ENCODE measurements at places on chromosomes 11 and 22.

DNA sequence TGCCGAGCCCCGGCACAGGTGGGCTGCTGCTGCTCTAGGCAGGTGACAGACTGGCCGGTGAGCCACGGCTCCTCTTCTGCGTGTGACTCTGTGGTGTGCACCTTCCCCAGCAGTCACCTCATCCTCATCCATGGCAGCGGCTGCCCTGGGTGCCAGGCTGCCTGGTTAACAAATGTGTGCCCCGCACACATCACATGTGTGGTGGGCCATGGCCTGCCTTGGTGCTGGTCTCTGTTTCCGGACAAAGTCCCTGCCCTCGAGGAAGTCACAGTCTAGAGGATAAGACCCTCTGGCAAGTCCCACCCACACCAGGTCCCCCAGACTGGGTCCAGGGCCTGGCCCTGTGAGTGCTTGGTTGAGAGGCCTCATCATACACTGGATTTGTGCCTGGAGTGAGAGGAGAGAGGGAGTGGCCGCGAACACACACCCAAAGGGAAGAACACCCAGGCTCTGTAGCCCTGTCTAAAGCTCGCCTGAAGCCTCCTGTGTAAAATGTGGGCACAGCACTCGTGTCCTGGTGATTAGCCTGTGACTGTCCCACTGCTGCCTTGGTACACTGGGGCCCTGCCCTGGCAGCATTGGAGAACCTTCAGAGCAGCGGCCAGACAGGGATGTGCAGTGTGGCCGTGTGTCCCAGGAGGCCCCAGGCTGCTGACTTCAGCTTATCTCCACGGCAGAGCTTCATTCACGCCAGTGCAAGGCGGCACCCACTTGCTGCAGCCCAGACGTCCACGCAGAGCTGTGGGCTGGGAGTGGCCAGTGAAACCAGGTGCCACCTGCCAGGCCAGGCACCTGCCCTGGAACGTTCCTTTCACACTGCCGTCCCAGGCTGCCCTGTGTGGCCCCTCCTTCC, 269.9 kb downstream of the TBC1D22A start:
- no peak for DNase-seq

DNA sequence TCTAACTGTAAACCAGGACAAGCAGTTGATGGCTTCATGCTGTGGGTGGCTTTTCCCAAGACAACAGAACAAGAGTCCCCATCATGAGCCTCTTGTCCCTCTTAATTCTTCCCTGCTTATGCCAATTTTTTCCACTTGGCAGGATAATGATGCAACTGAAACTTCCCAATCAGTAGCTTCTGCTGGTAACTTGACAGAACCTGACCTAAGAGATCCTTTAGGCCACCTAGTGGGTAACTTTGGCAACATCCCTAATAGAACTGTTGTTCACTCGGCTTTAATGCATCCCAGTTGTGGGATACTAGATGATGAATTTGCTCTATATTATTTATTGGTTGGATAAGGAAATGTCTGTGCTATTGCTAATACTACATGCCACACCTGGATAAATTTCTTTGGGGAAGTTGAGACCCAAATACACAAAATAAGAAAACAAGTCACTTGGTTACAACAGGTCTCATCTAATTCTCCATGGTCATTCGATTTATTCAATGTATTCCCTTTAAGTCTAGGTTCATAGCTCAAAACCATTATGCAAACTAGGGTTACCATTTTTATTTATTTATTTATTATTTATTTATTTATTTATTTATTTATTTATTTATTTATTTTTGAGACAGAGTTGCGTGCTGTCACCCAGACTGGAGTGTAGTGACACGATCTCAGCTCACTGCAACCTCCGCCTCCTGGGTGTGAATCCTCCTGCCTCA, 41.4 kb upstream of the NFAM1 start:
- peak; percentile 17 for DNase-seq

DNA sequence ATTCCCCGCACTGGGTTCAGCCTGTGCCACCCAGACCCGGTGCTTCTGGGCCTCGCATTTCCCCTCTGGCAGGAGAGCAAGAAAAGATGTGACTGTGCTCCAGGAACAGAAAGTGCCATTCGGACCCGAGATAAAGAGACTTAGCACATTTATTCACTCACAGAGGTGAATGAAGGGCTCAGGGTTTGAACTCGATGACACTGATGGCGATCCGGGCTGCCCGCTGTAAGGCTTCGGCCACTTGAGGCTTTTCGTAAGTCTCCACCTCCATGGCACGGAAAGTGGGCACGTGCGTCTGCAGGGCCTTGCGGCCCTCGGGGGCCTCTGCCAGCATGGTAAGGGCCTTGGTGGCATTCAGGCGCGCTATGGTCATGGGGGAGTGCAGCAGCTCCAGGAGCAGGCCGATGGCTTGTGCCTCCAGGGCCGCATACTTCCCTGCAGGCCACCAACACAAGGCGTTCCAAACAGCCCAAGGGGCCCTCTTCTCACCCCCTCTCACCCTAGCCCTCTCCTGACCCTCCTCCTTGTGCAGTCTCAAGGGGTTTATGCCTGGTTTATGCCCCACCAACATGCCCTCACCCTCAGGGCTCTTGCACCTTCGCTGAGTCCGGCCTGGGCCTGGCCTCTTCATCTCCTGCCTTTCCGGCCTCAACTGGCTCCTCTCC, 10.9 kb upstream of the GNAZ start:
- no peak for DNase-seq

GRCh38 chr22:34914846-34915245, 151.1 kb upstream of the ISX start:
- no peak for DNase-seq

- no peak for DNase-seq
These were observed 101.6 kb downstream of the MAML2 start for GRCh38 chr11:96241331-96241841.

DNA sequence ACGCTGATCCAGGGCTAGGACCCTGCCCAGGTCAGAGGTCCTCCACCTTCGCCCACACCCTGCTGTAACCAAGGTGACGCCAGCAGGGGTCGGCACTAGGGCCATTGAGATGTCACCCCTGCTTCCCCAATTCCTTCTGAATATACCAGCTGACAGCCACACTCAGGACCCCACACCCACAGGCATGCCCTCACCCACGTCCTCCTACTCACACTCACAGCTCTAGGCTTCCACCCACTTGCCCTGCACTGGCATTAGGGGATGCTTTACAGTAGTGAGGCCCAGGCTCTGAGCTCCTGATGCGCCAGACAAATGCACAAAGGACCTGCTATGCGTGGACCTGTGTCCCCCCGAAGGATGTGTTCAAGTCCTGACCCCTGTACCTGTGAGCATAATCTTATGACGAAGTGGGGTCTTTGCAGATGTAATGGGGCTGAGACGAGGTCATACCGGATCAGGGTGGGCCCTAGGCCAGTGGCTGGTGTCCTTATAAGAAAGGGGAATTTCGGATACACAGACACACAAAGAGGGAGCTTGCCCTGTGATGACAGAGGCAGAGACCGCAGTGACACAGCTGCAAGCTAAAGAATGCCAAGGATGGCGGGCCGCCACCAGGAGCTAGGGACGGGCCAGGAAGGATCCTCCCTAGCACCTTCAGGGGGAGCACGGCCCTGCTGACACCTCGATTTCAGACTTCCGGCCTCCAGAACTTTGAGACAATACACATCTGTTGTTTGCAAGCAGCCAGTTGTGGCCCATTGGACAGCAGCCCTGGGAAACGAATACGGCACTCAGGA, 11.2 kb downstream of the WNT11 start:
- DNase-seq = no peak

DNA sequence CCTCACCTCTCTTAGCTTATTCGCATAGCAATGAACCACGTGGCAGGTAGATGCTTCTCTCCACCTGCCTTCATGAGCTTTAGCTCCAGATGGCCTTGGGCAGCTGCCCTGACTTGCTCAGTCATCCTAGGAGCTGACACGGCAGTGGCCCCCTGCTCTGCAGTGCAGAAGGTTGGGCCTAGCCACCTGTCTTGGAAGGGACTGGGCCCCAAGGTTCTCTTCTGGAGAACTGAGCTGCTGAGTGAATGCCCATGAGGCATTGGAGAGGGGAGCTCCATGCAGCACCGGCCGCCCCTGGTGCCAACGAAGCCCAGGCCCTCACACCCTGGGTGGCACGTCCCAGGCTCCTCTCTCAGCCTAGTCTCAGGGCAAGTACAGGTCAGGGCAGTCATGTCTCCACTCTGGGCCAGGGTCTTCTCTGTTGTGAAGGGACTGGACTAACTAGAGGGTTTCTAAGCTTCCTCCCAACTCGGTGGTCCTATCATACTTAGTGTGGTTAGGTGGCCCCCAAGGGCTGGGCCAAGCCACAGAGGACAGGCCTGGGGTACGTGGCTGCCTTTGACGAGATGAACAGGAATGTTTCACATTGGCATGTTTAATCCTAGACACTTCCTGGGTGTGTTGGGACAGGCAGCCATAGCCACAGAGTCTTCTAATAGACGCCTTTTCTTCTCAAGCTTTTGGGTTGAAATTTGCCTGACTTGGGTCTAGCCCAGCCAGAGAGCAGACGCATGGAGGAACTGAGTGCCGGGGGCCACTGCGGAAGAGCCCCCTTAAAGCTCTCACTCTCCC, 47.9 kb downstream of the ALX4 start:
- no peak for DNase-seq

GRCh38 chr11:120643284-120643683, 131.7 kb downstream of the GRIK4 start:
- DNase-seq = no peak

DNA sequence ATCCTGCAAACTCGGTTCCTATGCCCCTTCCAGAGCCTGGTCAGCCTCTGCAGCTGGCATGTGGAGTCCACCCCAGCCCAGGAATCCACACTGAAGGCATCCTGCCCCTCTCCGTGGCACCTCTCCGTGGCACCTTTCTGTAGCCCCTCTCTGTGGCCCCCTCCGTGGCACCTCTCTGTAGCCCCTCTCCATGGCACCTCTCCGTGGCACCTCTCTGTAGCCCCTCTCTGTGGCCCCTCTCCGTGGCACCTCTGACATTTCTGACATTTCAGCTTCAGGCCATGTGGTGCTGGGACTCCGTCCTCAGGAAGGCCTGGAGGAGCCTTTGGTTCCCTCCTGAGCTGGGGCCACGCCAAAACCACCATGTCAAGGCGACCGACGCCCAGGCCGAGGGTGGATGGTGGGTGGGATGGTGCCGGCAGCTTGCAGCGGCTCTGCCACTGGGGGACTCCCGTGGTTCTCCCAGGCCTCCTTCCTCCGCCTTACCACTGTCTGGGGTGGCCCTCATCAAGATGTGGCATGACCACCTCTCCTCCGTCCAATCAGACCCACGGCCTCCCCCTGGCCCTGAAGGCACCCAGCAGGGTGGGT, 1518.5 kb downstream of the BRD1 start:
- no peak for DNase-seq

DNA sequence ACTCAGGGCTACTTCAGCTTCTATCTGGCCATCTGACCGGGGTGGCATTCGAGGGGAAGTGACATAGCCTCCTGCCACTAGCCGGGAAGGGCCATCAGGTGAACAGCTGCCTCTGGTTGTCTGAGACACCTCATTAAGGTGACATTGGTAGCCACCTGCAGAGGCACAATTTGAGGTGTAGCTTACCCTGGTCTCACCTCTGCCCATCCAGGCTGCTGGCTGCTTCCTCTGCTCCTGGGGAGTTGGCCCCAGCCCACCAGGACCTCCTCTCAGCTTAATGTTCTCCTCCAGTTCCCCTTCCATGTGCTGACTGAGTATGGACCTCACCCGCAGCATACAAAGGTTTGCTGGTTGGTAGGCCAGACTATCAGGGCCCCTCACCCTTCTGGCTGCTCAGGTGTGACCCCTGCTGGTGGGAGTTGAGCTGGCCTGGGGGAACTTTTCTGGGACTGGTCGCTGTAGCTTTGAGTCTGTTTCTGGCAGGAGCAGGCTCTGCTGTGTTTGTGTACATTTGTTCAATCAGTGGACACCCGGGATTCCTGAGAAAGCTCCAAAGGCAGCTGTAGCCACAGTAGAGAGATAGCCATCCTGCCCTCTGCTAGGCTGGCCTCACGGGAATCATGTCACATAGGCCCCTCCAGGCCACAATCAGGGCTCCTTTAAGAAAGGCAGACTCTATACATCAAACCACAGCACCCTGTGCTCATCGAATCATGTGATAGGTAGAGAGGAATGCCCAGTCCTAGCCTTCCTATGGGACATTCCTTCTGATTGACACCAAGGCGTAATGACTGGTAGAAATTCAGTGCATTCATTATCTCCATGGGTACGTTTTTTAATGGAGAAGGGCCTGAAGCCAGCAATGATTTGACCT, 295.1 kb upstream of the PLET1 start:
- DNase-seq = no peak

DNA sequence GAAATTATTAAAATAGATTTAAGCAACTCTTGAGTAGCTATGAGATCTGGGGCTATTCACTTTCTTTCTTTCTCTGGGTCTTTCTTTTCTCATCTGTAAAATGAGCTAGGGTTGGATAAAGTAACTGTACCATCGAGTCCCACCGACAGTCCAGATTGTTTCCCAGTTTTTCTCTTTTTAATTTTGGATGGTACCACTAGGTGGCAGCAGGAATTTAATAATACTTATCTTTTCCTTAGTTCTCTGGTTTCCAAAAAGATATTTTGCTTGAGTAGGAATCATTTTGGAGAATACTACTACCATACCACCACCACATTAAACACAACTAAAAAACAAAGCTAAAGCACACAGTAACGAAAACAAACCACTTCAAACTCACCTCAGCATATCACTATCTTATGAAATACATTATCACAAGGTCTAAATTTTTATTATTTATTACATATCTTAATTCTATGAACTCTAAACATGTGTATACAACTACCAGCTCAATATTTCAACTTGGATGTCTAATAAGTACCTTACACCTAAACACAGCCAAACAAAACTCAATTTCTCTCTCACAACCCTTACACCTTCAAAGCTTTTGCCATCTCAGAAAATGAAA, 584.0 kb downstream of the KCNA4 start:
- peak; percentile 13 for DNase-seq

DNA sequence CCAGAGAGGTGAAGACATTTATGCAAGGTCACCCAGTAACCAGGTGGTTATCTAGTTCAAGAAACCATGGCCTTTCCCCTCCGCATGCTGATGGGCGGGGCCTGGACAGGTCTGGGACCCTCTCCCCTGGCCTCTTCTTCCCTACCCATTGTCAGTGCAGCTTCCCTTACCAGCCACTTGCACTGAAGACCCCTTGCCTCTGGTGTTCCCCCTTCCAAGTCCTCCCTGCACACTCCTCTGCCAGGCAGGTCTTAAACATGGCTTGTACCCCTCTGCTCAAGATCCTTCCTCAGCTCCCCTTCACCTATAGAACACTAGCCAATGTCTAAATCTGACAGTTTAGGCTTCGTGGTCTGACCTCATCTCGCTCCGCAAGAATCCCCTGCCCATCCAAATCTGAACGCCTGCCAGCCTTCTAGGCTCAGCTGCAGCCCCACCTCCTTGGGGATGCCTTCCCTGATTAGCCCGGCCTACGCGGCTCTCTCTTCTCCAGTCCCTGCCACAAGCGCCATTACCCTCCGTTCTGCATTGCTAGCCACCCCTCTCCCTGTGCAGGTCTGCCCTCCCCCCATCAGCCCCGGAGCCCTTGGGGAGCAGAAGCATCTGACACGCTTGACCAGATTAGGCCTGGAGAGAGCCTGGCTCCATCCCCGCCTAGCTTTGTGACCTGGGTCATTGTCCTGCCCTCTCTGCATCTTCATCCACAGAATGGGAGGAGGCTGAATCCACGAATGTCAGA, 213.8 kb downstream of the DSCAML1 start:
- DNase-seq = no peak

- DNase-seq = no peak
These were observed 1306.6 kb downstream of the BRD1 start for GRCh38 chr22:48520884-48521588.

- no peak for DNase-seq
These were observed 4.8 kb upstream of the NAP1L4 start for GRCh38 chr11:2996976-2997375.

- DNase-seq = no peak
These were observed 3.7 kb upstream of the LZTR1 start for GRCh38 chr22:20978419-20978818.

- DNase-seq = no peak
These were observed 220.9 kb upstream of the PITPNB start for GRCh38 chr22:28139961-28140360.
